ENCODE measurements at places on chromosomes 16 and 17.

DNA sequence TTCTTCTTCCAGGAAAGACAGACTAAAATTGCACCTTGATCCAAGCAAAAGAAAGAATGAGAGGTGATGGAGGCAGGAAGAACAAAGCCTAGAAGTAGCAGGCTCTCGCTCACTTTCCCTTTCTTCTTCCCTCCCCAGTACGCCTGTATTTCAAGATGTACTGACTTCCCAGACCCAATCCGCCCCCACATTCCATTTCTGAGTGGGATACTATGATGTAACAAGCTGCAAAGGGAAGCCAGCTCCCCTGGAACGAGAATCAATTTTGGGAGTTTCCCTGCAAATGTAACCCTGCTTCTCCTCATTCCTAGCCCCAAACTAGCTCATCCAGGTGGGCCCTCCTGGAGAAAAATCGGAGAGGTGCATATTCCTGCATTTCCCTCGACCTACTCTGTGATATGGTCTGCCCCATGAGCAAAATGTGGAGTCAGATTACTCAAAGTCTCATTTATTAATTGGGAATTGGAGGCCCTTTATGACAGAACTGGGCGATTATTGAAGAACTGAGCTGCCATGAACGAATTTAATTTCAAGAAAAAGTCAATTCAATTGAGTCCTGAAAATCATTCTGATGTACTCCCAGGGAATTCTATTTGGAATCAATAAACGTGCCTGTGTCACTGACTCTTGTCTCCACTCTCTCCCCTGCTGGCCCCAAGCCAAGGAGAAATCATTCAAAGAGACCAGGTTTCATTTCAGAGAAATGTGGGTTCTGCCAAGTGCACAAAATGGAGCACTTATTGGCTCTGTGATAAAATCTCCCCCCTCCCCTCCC, 398.9 kb downstream of the SHISA9 start:
- DNase-seq: peak; percentile 31

- DNase-seq: no peak
Measured at GRCh38 chr16:81231014-81231413, 7.5 kb upstream of the BCO1 start.

DNA sequence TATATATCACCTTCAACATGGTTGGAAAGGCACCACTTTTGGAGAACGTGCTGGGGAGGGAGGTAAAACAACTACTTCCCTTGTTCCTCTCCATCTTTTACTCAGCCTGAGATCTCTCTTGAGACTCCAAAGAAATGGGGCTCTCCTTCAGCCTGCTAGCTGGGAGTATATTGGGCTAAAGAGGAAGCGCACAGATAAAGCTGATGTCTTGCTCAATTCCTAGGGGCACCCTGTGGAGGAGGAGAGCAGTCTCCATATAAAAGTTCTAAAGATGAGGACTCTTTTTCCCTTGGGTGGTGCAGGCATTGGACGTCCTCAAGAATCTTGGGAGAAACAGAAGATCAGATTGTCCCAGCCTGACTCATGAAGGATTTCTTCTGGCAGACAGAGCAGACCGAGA, 4.6 kb upstream of the ETV4 start:
- no peak for DNase-seq

DNA sequence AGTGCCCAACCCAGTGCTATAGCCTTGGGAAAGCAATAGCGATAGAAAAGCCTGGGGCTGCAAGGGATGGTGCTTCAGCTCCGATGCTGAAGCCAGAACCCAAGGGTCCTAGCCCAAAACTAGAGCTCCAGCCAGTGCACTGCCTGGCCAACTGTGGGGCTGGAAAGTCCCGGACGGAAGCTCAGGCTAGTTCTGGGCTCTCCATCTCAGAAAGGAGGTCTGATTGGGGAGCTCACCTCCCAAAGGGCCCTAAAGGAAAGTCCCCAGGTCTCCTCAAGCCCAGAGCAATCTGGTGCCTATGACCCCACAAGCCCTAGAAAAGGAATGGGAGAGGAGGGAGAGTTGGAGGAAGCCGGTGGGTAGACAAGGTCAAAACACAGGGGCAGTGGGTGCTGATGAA, 2.0 kb upstream of the ABCC3 start:
- DNase-seq: no peak

- DNase-seq: peak; percentile 25
Measured at GRCh38 chr17:17381446-17382064, 78.4 kb downstream of the NT5M start.

GRCh38 chr16:74650966-74651567, 15.6 kb downstream of the RFWD3 start:
- DNase-seq: peak; percentile 12

GRCh38 chr17:75077496-75078283, 10.1 kb upstream of the SLC16A5 start:
- peak; percentile 72 for DNase-seq

- DNase-seq: no peak
Measured at GRCh38 chr17:63948521-63948920, 16.4 kb upstream of the CD79B start.

DNA sequence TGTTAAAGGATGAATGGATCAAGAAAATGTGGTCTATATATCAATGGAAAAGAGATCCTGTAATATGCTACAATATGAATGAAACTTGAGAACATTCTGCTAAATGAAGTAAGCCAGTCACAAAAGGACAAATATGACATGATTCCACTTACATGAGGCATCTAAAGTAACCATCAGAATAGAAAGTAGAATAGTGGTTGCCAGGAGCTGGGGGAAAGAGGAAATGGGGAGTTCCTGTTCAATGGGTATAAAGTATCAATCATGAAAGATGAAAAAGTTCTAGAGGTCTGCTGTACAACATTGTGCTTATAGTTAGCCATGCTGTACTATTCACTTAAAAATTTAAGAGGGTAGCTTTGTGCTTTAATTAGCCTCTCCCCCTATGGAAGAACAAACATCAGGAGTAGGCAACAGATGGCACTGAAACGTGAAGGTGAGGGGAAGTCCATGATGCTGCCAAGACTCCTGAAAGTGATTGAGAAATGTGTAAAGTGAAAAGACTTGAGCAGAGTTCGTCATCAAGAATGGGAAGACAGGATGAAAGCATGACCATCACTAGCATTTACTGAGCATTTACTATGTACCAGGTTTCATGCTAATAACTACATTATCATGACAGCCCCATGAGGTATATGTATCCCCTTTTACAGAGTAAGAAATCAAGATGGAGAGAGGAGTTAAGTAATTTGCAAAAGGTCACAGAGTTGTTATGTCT, 167.2 kb downstream of the CYB561 start:
- no peak for DNase-seq

- DNase-seq: no peak
Measured at GRCh38 chr17:76865174-76865573, 3.0 kb upstream of the MGAT5B start.

GRCh38 chr17:28196636-28197035, 122.4 kb upstream of the TMEM97 start:
- DNase-seq: no peak

DNA sequence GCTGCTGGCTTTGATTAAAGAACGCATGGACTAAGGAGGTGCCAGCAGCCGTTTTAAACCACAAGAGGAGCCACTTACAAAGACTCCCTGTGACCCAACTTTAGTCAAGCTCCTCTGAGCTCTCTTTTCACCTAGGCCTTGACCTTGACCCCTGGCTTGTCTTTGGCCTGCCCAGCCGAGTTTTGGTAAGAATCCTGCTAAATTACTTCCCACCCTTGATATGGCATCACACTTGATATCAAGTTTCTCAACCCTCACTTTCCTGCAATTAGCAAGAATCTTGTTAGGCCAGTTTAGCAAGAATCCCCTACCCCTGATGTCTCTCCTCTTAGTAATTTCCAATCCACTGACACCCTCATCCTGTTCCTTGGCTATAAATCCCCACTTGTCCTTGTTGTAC, 232.8 kb upstream of the SALL1 start:
- no peak for DNase-seq

DNA sequence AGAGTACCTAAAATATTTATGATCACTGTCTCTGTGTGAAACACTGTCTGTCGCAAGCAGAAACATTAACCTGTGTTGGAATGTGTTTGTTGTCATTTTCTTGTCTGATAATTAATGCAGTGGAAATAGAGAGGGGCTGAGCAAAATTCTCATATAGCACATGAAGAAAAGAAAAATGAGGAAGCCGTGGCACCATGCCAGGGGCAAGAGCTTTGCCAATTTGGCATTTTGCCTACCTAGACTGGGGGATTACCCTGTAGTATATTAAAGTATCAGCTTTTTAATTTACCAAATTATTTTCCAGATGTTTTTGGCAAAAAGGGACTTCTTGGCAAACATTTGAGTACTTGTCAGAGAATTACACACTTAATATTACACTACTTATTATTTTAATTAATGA, 1326.6 kb upstream of the GOT2 start:
- peak; percentile 59 for DNase-seq

DNA sequence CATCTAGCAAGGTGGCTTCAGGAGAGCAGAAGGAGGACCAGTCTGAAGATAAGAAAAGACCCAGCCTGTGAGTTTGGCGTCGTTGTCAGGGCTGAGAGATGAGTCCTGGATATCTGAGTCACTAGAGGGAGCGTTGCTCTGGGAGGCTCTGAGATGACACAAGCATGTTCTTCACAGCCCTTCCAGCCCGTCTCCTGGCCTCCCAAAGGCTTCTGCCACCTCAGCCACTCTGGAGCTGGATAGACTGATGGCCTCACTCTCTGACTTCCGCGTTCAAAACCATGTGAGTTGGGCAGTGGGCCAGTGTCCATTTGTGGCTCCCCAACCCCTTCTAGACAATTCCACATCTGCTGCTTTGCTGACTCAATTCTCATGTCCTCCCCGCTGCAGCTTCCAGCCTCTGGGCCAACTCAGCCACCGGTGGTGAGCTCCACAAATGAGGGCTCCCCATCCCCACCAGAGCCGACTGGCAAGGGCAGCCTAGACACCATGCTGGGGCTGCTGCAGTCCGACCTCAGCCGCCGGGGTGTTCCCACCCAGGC, 2.3 kb downstream of the TGFB1I1 start:
- DNase-seq: no peak

DNA sequence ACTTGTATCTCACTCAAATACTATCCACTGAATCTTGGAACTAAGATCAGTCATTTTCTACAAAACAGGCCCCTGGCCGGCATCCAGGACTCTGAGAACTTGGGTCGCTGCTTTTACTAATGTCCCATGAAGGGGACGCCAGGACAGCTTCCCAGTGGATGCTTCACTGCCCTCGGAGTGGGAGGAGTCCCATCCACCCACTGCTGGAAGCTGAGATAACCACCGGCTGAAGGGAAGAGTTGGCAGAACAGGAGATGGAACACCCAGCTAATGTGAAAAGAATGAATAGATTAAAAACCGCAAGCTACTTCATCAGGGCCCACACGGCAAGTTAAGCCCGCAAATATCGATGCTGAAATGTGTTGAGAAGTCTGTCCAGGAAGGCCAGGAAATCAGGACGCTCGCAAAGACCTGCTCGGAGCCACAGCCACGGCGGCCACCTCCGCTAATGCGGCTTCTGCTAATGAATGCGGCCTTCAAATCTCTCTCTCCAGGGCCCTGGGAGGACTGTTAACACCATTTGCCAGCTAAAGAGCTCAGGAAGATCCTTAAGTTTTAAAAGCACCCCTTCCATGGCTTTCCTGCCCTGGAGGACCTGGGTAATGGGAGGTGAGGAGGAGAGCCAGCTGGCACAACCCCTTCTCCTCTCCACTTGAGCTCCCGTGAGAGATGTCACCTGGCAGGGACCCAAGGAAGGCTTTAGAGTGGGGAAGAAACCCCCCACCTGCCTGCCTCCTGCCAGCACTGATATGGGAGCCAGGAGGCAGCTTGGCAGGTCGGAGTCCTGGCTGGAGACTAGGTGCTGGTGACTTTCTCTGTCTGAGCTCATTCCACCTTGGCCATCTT, 226.6 kb upstream of the RPL38 start:
- DNase-seq: no peak

DNA sequence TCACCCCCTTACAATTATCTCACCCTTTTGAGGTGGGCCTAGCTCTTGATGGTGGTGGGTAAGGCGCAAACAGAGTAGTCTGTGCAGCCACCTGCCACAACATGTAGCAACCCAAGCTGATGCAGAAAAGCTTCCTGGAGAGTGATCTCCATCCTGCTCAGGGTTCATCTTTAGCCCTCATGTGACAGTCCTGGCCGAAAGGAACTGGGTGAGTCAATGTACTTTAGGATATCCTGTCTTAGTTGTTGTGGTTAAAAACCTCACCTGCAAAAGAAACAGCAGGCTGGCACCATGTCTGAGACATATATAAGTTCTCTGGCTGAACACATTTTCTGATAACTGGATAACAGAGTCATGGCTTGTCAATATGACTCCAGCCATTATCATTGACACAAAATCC, 183.5 kb upstream of the CPHXL start:
- no peak for DNase-seq

GRCh38 chr16:87550495-87550961, 51.8 kb upstream of the JPH3 start:
- no peak for DNase-seq

GRCh38 chr16:78743556-78743955, 644.1 kb downstream of the WWOX start:
- no peak for DNase-seq

- no peak for DNase-seq
Measured at GRCh38 chr17:75892556-75893224, 4.1 kb downstream of the TRIM65 start.

- DNase-seq: no peak
Measured at GRCh38 chr17:61196302-61196704, 203.3 kb upstream of the TBX2 start.

- no peak for DNase-seq
Measured at GRCh38 chr17:45240905-45241327, 19.2 kb downstream of the FMNL1 start.

DNA sequence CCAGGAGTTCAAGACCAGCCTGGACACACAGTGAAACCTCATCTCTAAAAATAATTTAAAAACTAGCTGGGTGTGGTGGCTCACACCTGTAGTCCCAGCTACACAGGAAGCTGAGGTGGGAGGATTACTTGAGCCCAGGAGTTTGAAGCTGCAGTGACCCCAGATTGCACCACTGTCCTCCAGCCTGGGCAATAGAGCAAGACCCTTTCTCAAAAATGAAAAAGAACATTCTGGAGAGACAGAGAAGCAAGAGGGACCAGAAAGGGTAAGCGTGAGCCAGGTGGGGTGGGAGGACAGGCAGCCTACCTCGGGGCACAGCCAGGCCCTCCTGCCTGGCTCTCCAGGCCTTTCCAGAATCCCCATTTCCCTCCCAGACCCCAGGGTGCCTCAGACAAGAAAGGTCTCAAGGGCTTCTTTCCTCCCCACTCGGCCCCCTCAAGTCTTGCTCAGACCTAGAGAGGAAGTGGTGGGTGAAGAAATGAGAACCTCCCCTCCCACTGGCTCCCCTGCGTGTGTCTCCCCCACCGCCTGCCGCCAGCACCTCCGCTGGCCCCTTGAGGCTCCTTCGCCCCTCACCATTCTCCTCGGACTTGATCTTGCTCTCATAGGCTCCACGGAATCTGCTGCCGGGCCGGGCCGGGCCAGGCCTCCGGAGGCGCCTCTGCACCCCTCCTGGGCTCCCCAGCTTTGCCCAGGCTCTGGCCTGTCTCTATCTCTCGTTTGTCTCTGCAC, 503 bp downstream of the C16orf54 start:
- no peak for DNase-seq

GRCh38 chr16:7689234-7689633, 356.6 kb downstream of the RBFOX1 start:
- DNase-seq: no peak

GRCh38 chr17:67620636-67621035, 97.1 kb upstream of the NOL11 start:
- DNase-seq: no peak

- no peak for DNase-seq
Measured at GRCh38 chr16:88754912-88755744, 29.9 kb downstream of the PIEZO1 start.
